ENCODE measurements at places on chromosomes 16 and 17. TPM values are rescaled to one million over a fixed set of nuclear protein-coding genes. Genes with fewer than 3 reads are reported as not detected.

TBC1D3E gene
- not detected for total RNA-seq

OR1A1 gene
- not detected for total RNA-seq

DNA sequence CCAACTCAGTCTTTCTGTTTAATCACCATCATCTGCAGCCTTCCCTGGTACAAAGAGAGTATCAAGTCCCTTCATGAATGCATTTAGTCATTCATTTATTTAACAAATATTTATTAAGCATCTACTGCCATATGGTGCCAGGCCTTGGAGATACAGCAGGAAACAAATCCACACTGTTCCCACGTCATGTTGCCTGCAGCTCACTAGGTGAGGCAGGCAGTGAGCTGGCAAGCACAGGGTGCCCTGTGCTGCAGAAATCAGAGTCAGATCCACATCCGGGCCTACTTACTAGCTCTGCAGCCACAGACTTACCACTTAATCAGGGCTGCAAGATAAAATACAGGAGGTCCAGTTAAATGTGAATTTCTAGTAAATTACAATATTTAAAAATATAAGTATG lies 38.5 kb upstream of the CES5A start:
- no peak for DNase-seq

LIMD2 gene
- 182 TPM for total RNA-seq

- no peak for DNase-seq
Observed at GRCh38 chr17:64309710-64310109, 46.6 kb upstream of the TEX2 start.

GRCh38 chr16:3089717-3090592 lies 9.1 kb downstream of the ZSCAN10 start:
- DNase-seq, result no peak

All from activated T-helper 2 cell treated with anti-CD3 and anti-CD28 coated beads, Interferon-gamma antibody, Interleukin-2, Interleukin-4, amounts not matched to agents 10 μg/mL and 5 μg/mL and 100 μg/mL, durations not matched to agents 14 hours and 24 hours and 36 hours (primary cell).